Prostate gland (tissue), 2 donors: ENCODE measurements at places on chromosomes 5 and 9. TPM values are rescaled to one million over a fixed set of nuclear protein-coding genes. Genes with fewer than 3 reads are reported as not detected.

The LIFR gene
- 120 TPM for total RNA-seq

GRCh38 chr5:67163863-67164595 is 32.6 kb downstream of the CD180 start:
- DNase-seq = no peak
- H3K4me1 ChIP-seq = peaks cover 3% of the 10 kb centered on the region
- H3K4me3 ChIP-seq = no peak overlapping the region
- H3K27me3 ChIP-seq = no peaks in the 10 kb centered on the region

The CXCL14 gene
- 2.2 TPM for total RNA-seq

DNA sequence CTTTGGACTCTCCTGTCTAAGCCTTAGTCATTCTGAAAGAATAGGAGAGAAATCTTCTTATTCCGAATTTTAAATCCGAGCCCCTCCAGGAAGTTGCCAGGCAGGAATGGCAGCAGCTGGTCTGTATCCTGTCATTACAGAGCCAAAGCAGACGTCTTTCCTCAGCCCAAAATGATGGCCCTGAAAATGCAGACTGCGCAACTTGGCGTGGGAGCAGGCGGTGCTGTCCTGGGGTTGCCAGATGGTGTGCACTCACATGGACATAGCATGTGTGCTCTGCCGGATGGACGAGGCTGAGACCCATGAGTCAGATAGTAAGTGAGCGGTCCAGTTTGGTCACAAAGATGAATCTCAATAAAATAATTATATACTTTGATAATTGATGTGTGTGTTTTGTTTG is 410.4 kb downstream of the KCTD16 start:
- H3K36me3 ChIP-seq = no peaks in the 10 kb centered on the region
- no peak for DNase-seq
- no peak overlapping the region for H3K4me3 ChIP-seq
- no peaks in the 10 kb centered on the region for H3K4me1 ChIP-seq

- H3K4me3 ChIP-seq = no peak overlapping the region
- no peak overlapping the region for H3K27ac ChIP-seq
- H3K36me3 ChIP-seq = no peaks in the 10 kb centered on the region
- DNase-seq = no peak
These were observed 6.2 kb downstream of the NR5A1 start for GRCh38 chr9:124500796-124501611.

GRCh38 chr9:113673726-113674125 is 202.4 kb upstream of the ZNF618 start:
- no peaks in the 10 kb centered on the region for H3K4me1 ChIP-seq
- H3K36me3 ChIP-seq = no peaks in the 10 kb centered on the region
- no peak for DNase-seq
- no peak overlapping the region for H3K27ac ChIP-seq

GRCh38 chr5:62731022-62731421 is 152.4 kb downstream of the LRRC70 start:
- H3K36me3 ChIP-seq = no peaks in the 10 kb centered on the region
- H3K27me3 ChIP-seq = no peaks in the 10 kb centered on the region
- no peak overlapping the region for H3K27ac ChIP-seq
- no peak for DNase-seq
- H3K4me3 ChIP-seq = no peak overlapping the region

The IL33 gene
- total RNA-seq = 13.8 TPM

The INSL6 gene
- total RNA-seq = 8.9 TPM
